ENCODE measurements at places on chromosomes 3 and 15.

GRCh38 chr15:34128898-34129297, 27.0 kb downstream of the PGBD4 start:
- DNase-seq, result no peak

- no peak for DNase-seq
Measured at GRCh38 chr15:80500021-80500420, 95.8 kb downstream of the ARNT2 start.

DNA sequence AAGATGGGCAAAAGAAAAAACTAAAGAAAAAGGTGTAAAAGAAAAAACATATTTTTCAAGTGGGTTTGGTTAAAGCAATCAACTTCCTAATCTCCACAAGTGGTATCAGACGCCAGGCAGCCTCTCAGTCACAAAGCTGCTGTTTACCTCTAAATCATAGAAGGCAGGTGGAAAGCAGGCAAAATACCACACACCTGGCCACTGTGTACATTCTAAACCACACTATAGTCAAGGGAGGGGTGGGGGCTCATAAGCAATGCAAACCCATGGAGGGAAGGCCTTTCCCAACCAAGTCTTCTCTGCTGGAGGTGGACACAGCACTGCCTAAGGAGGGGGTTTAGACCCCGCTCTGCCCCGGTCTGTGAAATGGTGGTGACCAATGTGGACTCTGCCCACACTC, 50.4 kb downstream of the MCF2L2 start:
- no peak for DNase-seq

DNA sequence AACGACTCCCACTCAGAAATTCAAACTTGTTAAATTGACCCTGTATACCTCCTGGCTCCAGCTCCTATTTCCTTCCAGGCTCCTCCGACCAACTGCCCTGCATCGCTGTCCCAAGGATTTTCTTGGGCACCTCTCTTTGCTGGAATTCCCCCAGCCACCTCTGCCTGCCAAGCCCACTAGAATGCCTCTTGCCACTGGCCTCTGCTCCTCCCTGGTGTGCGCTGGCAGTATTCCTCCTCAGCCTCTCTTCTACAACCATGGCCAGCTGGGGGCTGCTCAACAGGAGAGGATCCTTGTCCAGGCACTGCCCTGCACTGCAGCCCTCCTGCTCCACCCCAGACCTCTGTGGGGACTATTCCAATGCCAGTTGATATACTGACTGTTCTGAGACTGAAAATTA, 7.4 kb downstream of the WNT7A start:
- DNase-seq, result no peak

DNA sequence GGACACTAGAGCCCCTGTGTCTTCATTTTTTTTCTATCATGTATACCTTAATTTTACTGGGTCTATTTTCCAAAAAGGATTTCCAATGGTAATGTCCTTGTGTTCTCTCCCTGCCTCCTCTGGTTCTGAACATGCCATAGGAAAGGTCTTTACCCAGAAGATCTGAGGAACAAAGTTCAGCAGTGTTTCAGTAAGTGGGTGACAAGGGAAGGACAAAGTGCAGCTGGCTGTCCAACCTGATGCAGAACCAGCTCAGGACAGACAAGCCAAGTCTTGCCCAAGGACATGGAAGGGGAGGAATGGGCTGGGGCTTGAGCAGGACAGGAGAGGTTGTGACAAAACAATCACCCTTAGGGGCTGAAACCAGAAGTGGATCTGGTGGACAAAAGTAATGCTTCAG, 61.2 kb upstream of the STRIT1 start:
- no peak for DNase-seq

GRCh38 chr3:113070072-113070640, 79.4 kb downstream of the GTPBP8 start:
- no peak for DNase-seq

Data from kidney (tissue), 22 donors.